ENCODE measurements at places on chromosomes 2 and 18.

- DNase-seq: no peak
Measured at GRCh38 chr18:69770238-69770637, 177.4 kb downstream of the CD226 start.

DNA sequence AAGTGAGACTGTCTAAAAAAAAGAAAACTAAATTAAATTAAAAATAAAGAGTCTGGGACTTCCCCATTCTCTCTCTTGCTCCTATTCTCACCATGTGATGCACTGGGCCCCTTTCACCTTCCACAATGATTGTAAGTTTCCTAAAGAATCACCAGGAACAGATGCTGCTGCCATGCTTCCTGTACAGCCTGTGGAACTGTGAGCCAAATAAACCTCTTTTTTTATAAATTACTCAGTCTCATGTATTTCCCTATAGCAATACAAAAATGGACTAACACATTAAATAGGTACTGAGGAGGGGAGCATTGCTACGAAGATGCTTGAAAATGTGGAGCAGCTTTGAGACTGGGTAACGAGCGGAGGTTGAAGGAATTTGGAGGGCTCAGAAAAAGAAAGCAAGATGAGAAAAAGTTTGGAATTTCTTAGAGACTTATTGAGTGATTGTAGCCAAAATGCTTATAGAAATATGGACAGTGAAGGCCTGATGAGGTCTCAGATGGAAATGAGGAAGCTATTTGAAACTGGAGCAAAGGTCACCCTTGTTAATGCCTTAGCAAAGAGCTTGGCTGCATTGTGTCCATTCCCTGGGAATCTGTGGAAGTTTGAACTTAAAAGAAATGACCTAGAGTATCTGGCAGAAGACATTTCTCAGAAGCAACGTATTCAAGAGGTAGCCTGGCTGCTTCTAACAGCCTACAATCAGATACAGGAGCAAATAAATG lies 128.7 kb downstream of the EIPR1 start:
- DNase-seq: no peak

GRCh38 chr2:10417551-10418335 lies 30.4 kb downstream of the ODC1 start:
- DNase-seq: no peak

- DNase-seq: no peak
Measured at GRCh38 chr2:227990937-227991336, 119.5 kb downstream of the DAW1 start.

DNA sequence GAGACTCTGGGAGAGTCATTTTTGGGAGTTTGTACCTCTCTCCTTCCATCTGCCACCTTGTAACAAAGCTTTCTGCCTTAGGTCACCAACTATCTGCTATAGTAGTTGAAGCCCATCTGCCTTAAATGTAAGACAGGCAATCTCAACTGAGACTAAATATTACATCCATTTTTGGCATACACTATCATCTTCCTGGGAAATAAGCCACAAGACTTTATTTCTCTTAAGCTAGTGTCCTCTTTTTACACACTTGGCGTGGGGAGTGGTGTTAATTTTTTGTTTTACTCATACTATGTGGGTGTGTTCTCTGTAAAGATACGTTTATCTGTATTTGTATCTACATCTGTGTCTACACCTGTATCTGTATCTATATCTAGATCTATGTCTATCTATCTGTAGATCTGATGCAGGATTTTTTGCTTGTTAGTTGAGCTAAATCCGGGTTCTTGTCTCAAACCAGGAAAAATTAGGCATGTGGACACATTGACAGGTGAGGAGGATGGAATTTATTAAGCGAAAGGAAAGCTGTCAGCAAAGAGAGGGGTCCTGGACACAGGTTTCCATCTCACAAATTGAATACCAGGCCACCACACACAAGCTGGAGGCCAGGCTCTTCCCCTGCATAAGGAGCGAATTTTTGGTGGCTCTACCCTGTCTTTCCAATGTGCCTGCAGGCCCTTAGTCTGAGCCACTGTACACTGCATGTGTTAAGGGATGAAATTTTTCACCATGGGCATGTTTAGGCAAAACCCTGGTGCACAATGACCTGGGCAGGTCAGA lies 64.8 kb upstream of the RND3 start:
- no peak for DNase-seq

DNA sequence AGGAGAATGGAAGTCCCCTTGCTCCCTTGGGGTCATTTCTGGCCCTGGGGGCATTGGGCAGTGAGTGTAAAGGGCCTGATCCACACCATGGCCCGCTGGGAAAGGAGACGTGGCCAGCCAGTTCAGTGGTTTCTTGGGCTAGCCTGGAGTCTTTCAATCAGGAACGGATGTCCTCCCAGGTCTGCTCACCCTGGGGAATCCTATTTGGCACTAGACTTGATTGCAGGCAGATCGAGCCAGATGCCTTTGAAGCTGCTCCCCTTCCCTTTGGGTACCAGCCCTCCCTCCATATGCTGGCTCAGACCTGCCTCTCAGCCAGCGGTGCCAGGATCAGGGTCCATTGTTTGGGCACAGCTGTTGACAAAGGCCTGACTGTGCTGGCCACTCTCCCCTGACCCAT lies 11.0 kb downstream of the FBLN7 start:
- no peak for DNase-seq

DNA sequence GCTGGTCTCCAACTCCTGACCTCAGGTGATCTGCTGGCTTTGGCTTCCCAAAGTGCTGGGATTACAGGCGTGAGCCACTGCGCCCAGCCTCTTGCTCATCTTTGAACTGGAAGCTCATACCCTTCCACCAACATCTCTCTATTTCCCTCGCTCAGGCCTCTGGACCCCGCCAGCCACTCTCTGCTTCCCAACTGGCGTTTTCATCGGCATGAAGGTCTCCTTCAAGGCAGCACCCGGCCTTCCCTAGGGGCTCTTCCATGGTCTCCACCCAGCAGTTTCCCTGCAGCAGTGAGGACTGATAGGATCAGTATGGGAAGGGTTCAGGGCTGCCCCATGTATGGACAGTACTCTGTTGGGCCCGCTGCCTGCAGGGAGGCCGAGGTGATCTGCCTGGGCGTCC lies 65.8 kb upstream of the HS6ST1 start:
- no peak for DNase-seq

- no peak for DNase-seq
Measured at GRCh38 chr2:38835990-38836389, 39.7 kb downstream of the DHX57 start.

DNA sequence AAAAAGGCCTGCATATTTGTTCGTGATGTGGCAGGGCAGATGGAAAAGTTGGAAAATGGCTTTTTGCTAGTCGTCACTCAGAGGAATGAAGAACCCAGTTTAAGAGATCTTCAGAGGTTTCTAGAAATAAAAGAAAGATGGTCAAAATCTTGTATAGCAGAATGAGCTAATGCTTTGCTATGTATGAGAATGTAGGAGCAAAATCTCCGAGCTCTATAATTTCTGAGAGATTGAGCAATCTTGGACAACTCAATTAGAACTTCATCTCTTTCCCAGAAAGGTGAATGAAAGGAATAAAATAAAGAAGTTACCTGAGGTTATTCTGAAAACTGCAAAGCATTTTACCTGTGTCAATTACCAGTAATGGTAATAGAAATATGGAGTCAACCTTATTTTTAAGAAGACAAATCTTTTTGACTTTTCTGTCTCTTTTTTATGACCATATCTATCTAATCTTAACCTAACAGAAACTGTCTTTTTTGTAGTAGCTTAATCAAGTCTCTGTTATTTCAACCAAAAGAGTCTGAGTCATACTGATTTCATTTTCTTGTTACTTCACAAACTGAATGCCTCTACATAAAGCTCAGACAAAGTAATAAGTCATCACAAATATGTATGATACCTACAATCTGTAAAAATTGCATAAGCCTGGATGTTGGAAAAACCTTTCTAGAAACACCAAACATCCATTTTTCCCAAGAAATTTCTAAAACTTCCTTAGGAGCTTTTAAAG lies 32.5 kb downstream of the CCDC68 start:
- DNase-seq: peak; percentile 59

DNA sequence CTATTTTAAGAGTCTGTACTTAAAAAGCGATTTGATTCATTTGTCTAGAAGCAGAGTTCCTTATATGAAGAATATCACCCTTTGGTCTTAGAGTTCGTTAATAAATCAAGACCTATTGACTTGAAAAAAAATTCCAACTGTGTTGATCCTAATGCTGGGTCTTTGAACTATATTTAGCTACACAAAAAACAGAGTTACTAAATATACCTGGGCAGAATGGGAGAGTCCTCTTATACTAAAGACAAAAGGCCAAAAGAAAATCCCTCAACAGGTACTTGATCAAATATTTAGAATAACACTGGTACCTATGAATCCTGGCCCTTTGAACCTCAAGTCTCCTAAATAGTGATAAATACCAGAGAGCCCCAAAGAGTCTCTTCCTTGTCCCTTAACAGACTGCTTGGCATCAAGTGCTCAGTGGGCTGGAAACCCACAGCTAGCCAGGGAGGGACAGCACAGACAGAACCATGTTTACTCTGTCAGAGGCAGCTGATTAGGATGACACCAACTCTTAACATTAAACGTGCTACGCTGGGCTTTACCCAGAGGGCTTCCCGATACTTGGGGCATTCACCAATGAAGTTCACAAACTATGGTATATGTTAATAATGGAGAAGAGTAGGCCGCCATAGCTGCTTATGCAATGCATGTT lies 95.1 kb downstream of the FIGN start:
- DNase-seq: no peak

All from astrocyte (in vitro differentiated cells and primary cell).